ENCODE measurements at places on chromosomes 7 and 10. TPM values are rescaled to one million over a fixed set of nuclear protein-coding genes. Genes with fewer than 3 reads are reported as not detected.

DNA sequence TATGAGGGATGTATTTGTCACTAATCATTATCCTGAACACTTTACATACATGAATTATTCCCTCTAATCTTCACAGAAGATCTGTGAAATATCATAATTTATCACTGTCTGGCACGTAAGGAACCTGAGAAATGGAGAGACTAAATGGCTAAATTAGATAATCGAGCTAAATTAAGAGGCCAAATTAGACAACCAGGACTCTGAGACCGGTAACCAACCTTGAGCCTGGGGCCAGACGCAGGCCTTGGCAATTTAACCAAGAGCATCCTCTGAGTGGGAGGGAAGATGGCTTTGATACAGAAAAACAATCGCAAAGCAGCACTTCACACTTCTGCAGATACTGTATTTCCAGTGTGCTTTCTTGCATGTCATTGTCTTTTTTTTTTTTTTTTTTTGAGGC lies 21.4 kb downstream of the SVOPL start:
- no peak for DNase-seq

DNA sequence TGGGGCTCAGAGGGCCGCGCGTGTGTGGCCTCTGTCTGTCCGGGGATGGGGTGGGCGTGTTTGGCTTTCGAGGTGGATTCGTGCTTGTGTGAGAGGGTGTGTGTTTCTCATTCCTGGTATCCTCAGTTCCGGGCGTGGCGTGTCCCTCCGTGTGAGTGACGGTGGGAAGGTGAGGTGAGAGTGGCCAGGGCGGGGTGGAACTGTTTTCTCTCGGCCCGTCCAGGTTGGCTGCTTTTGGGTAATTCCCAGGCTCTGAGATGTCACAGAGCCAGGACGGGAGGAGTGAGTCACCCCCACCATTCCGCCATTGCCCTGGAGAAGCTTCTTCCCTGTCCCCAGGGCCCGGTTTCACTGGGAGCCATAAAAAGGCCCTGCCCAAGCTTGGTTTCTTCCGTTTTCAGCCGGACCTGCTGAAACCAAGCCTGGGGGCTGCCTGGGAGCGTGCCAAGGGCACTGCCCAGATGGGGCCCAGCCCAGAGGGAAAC lies 21.3 kb upstream of the CLDN4 start:
- no peak for DNase-seq

GRCh38 chr7:102273749-102274712 lies 12.6 kb upstream of the SH2B2 start:
- DNase-seq, result no peak

GRCh38 chr10:85995791-85996190 lies 370.8 kb downstream of the GRID1 start:
- no peak for DNase-seq

GRCh38 chr7:37118004-37118403 lies 330.7 kb downstream of the ELMO1 start:
- no peak for DNase-seq

- no peak for DNase-seq
Measured at GRCh38 chr7:41047789-41048191, 655.1 kb downstream of the INHBA start.

The ENTPD1 gene
- total RNA-seq, result 5.7 TPM

The ITIH2 gene
- total RNA-seq, result not detected

All from pulmonary artery endothelial cell (primary cell).